Activated T-helper 1 cell treated with anti-CD3 and anti-CD28 coated beads, Interleukin-12 subunit alpha, Interleukin-12 subunit beta, Interleukin-2, Interleukin-4 antibody, amounts not matched to agents 30 ng/mL and 10 ng/mL and 1 ng/mL, durations not matched to agents 14 hours and 24 hours and 36 hours (primary cell): ENCODE measurements at places on chromosomes 5 and 9. TPM values are rescaled to one million over a fixed set of nuclear protein-coding genes. Genes with fewer than 3 reads are reported as not detected.

GRCh38 chr5:68661237-68661636 is 432.6 kb upstream of the SLC30A5 start:
- DNase-seq: no peak

DNA sequence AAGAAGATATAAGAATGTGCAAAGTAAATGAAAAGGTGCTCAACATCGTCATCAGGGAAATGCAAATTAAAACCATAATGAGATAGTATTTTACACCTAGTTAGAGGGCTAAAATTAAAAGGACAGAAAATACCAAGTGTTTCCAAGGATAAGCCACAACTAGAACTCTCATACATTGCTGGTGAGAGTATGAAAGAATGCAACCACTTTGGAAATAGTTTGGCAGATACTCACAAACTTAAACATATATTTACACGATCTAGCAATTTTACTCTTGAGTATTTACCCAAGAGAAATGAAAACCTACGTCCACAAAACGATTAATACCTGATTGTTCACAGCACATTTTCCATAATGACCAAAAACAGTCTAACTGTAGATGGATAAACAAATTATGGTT is 51.5 kb downstream of the AOPEP start:
- DNase-seq: no peak

GRCh38 chr5:109704282-109704952 is 14.7 kb downstream of the MAN2A1 start:
- DNase-seq: no peak

GRCh38 chr5:126973193-126973592 is 57.2 kb downstream of the MARCHF3 start:
- DNase-seq: no peak

GRCh38 chr9:19698960-19699359 is 89.9 kb downstream of the SLC24A2 start:
- no peak for DNase-seq

DNA sequence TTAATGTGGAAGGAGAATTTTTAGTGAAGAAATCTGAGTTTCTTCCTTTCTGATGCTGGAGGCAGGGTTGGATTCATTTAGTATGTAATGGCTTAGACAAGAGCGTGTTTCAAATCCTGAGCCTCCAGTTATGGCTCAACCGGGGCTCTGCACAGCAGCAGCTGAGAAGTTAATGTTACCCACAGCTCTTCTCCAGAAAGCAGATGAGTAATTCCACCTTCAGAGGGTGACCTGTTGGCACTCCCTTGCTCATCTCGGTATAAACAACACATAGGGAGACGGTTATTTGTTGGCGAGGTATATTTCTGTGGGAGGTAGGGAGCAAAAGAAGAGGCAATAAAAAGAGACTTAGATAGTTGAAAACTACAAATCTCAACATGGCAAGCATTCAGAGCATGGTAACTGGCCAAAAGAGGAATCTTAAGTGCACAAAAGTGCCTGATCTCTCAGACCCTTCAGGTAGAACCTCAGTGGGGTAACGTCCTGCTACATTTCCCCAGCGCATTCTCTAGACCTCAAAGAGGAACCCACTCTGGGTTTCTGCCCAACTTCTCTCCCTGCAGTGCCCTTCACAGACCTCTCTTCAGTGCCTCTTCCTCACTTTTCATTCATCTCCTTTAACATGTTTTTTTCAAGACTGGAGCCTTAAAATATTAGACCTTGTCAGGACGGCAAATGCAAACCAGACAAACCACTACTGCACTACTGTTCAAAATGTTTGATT is 417.5 kb upstream of the ADAMTSL1 start:
- DNase-seq: no peak

Gene TMEM167A
- total RNA-seq: 84.6 and 96.2 TPM in 2 replicates

GRCh38 chr5:67003935-67004729 is 192.5 kb downstream of the CD180 start:
- peak; percentile 81 for DNase-seq

Gene TMEM8B
- 1.7 and 1.9 TPM in 2 replicates for total RNA-seq

GRCh38 chr9:112809351-112809848 is 58.8 kb downstream of the SNX30 start:
- no peak for DNase-seq

Gene SLC36A2
- total RNA-seq: not detected in 2 replicates

- no peak for DNase-seq
Measured at GRCh38 chr9:7287065-7287464, 512.5 kb downstream of the DMAC1 start.

Gene TMEFF1
- 0.13 and 0.42 TPM in 2 replicates for total RNA-seq

Gene NME5
- total RNA-seq: not detected in 2 replicates

DNA sequence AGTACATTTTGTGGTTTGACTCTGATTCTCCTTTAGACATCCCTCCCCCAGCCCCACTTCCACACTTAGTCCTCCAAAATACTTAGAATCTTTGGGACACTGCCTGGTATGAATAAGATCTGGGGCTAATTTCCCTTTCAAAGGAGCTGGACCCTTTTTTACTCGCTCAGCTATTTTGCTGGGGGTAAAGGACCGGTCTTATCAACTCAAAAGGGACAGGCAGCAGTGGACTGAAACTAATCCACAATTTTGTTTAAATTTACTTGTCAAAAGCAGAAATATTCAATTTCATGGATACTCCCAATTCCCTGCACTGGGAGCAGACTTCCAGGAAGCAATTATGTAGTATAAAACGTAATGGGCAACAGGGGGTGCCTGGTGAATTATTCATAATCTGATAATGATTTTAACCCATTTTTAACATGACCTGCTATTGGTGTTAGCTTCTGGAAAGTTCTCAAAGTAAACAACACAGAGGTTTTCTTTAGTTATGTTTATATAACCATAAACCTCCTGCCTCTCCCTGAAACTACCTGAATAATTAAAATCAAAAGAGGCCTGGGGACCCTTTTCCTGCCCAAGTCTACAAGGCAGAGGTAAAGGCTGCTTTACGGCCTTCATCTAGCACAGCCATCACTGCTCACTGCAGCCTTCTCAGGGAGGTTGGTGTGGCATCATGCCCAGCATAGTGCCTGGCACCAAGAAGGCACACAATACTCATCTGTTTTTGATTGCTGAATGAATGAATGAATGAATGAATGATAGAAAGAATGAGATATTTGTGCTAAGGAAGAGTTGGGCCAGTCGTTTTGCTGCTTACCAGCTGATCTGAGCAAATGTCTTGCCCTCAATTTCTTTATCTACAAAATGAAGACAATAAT is 44.2 kb upstream of the GNPDA1 start:
- DNase-seq: no peak

GRCh38 chr5:176628406-176629228 is 1.7 kb downstream of the SNCB start:
- no peak for DNase-seq

Gene SEMA5A
- 0.12 TPM in 1 of 2 replicates, not detected in the other for total RNA-seq

GRCh38 chr5:78523314-78524193 is 125.0 kb downstream of the LHFPL2 start:
- DNase-seq: no peak

- no peak for DNase-seq
Measured at GRCh38 chr5:103929338-103930013, 366.9 kb upstream of the NUDT12 start.

DNA sequence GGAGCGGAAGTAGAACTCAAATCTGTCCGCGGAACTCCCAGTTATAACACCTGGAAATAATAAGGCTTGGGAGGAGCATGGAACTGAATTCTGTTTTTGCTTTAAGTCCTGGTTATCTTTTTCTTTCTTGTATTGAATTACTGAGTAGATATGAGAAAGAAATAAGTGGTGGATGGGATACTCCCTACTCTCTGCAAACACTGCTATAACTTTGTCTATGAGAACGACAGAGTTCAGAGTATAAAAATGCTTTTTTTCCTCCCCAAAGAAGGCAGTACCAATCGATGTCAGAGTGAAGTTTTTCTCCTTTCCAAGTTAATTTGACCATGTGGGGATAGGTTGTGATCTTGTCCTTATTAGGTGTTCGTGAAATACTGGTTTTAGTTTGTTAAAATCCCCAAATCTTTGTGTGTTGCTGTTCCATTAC is 1.2 kb downstream of the RIC1 start:
- DNase-seq: no peak

GRCh38 chr9:114538241-114538640 is 33.0 kb upstream of the WHRN start:
- no peak for DNase-seq

GRCh38 chr5:138696501-138696900 is 56.7 kb upstream of the CTNNA1 start:
- no peak for DNase-seq

GRCh38 chr5:122073864-122074263 is 4.2 kb downstream of the LOX start:
- no peak for DNase-seq

DNA sequence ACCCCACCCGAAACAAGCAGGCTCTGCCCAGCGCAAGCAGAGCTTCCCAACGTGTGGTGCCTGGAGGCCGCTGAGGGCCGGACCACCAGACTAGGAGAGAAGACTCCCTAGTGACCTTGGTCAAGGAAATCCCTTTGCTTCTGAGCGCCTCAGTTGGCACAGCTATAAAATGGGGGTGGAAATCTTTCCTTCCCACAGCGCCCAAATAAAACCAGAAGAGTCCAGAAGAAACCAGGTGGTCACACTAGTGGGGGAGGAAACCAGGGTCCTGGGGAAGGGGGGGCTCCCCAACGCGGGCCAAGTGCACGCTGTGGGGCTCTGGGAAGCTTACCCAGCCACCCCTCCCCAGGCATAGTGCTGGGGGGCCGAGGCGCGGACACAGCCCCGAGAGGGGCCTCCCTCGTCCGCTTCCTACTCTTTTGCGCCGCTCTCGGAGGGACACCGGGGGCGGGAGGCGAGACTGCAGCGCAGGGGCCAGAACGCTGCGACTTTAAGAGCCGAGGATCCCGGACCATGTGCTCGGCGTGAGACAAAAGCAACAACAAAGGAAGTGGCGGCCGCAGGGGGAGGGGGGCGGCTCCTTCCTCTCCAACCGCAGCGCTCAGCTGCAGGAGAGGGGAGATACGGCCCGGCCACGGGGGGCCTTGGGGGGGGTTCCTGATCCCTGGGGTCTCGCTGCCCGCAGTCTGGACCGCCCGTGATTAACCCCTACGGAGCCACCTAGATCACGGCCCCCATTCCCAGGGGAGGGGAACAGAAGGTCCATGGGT is 885 bp downstream of the RNF44 start:
- peak; percentile 77 for DNase-seq

- no peak for DNase-seq
Measured at GRCh38 chr9:96345551-96345950, 38.0 kb downstream of the SLC35D2 start.

DNA sequence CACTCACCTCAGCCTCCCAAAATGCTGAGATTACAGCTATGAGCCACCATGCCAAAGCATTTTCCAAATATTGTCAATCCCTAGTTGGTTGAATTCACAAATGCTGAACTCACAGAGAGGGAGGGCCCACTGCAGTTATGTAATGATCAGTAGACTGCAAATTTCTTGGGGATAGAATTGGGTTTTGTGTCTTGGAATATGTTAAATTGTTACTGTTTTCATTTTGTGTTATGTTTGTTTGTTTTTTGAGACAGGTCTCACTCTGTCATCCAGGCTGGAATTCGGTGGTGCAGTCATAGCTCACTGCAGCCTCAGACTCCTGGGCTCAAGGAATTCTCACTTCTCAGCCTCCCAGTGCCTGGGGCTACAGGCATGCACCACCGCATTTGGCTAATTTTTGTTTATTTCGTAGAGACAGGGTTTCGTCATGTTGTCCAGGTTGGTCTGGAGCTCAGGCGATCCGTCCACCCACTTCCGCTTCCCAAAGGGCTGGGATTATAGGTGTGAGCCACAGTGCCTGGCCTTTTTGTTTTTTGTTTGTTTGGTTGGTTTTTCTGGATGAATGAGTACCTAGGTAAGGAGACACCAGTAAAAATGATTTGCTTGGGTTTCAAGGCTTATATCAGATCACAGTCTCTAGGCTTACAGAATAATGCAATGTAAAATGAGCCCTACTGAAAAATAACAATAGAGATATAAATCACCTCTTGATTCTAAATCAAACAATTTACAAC is 31.5 kb upstream of the LMNB1 start:
- no peak for DNase-seq

DNA sequence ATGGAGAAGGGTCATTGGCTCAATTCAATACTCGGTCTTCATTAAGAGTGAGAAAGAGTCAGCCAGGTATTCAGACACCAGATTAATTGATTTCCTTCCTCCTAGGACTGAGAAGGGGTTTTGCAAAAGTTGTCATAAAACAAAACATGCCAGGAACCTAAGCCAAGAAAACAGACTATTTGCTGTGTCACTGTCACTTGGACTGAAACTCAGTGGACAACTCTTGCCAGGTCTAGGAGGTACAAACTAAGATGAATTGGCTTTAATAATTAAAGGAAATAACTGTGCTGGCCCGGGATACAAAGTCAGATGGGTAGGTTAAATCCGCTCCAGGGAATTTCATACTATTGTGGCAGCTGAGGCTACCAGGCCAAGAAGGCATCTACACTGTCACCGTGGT is 71.1 kb upstream of the TBC1D9B start:
- no peak for DNase-seq

- DNase-seq: no peak
Measured at GRCh38 chr5:40557501-40557900, 122.2 kb upstream of the PTGER4 start.

DNA sequence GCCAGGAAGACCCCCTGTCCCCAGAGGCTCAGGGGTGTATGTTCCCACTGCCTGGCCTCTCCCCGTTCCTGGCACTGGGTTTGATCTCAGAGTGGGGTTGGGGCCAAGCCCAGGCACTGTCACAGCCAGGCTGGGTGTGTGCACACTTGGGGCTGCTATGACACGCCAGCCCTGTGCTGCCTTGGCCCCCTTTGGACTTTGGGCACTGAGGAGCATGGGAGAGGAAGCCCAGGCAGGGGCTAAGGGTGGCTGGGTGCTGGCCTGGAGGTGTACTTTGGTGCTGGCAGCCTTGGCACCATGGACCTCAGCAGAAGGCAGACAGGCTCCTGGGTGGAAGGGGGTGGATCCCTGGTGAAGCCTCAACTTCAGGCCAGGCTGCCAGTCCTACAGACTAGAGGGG is 223.6 kb upstream of the ISL1 start:
- DNase-seq: no peak

Gene OR1Q1
- total RNA-seq: not detected in 2 replicates

DNA sequence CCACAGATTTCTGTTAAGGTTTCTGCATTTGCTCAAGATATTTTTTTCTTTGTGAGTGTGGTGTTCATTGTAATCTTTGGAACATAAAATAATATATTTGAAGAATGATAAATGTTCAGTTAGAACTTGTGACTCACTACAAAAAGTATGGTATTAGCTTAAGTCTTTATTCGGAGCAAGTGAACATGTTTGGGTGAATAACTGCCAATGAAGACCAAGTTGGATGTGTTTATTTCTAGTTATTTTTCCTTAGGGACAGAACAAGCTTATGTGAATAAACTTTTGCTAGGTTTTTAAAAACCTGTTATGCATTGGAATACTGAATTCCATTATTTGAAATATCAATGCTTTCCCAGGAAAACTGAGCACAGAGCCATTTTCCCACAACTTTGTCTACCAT is 418.6 kb downstream of the SLCO4C1 start:
- DNase-seq: no peak

- DNase-seq: no peak
Measured at GRCh38 chr5:109373932-109374331, 35.8 kb downstream of the PJA2 start.

DNA sequence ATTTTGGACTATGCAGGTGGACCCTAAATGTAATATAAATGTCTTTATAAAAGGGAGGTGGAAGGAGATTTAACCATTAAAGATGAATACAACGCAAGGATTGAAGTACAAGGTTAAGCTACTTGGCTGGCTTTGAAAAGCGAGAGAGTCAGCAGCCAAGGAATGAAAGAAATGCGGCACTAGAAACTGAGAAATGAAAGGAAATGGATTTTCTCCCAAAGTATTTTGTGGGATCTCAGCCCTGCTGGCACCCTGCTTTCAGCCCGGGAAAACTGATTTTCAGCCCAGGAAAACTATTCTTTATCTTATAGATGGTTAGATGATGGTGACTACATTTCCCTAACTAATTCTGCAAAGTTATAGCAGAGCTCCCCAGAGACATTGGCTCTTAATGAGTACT is 1349.6 kb upstream of the C9orf72 start:
- no peak for DNase-seq

Gene DOK3
- total RNA-seq: 3.7 and 5.0 TPM in 2 replicates
